Glomerular endothelial cell (primary cell): ENCODE measurements at places on chromosomes 11 and 22.

- DNase-seq = no peak
These were observed 273.5 kb upstream of the PLET1 start for GRCh38 chr11:112534208-112534607.

DNA sequence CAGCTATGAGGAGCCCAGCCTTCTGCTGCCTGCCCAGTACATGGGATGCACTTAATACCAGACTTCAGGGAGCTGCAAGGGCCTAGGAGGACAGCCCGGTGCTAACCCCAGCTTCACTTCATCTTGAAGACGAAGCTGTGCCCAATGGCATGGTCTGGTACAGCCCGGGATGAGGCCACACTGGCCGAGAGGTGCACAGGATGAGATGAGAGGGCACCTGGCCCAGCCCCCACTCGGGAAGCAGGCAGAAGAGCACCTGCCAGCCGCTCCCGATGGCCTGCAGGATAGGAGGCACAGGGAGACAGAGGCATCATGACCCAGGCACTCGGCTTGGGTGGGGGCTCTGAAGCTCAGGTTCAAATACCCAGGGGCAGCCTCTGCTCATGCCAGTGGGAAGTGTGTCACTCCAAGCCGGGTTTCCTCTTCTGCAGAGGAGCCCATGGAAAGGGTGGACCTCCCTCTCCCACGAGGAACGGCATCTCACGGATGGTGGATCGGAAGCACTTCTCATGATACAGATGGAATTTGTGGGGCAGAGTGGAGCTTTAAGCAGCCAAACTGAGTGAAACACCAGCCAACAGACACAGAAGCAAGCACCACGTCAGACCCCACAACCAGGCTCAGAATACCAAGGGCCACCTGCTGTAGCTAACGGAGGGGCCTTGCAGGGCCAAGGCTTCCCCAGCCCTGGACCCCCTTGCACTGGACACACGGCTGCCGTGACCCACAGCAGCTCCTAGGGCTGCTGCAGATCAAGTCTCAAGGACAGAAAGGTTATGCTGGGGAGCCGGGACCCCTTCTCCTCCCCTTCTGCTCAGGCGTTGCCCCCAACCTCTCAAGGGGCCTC is 875.2 kb downstream of the BRD1 start:
- DNase-seq = no peak

GRCh38 chr22:43152357-43153071 is 1.2 kb downstream of the TSPO start:
- DNase-seq = no peak

- no peak for DNase-seq
These were observed 5.0 kb downstream of the SLC5A1 start for GRCh38 chr22:32048069-32048468.

DNA sequence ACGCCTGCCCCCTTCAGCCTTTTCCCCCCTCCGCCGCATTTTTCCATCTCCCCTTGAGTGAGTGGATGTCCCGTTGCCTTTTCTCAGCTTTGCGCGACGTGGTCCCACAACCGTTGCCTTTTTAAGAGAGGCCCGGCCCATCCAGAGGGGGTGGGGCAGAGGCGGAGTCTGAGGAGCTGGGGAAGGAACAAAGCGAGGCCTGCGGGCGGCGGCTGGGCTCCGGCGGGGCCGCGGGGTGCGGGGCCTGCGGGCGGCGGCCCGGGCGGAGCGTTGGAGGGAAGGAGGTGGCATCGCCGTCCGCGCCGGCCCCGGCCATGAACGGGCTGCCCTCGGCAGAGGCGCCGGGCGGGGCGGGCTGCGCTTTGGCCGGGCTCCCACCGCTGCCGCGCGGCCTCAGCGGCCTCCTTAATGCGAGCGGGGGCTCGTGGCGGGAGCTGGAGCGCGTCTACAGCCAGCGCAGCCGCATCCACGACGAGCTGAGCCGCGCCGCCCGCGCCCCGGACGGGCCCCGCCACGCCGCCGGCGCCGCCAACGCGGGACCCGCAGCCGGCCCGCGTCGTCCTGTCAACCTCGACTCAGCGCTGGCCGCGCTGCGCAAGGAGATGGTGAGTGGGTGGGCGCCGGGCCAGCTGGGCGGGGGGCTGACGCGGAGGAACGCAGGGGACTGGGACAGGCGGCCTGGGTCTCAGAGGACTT is at the start of gene FAM89B:
Gene FAM89B, plus strand, starts transcription at position 183 of the 696 bp plus-strand sequence. Its CDS starts 132 bp downstream, at position 315.
- no peak for DNase-seq

DNA sequence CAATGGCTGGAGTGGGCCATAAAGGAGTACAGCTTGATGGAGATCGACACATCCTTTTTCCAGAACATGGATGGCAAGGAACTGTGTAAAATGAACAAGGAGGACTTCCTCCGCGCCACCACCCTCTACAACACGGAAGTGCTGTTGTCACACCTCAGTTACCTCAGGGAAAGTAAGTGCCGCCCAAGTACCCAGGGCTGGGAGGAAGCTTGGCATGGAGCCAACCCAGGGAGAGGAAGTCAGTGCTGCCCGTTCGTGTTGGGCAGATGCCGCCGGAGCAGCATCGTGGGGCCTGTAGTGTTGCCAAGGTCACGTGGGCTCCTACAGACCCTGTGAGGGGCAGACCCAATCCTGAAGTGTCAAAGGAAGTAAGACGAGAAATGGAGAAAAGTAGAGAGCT is 78.9 kb downstream of the FLI1 start:
- DNase-seq = no peak

GRCh38 chr11:131511794-131512193 is 141.4 kb downstream of the NTM start:
- no peak for DNase-seq

DNA sequence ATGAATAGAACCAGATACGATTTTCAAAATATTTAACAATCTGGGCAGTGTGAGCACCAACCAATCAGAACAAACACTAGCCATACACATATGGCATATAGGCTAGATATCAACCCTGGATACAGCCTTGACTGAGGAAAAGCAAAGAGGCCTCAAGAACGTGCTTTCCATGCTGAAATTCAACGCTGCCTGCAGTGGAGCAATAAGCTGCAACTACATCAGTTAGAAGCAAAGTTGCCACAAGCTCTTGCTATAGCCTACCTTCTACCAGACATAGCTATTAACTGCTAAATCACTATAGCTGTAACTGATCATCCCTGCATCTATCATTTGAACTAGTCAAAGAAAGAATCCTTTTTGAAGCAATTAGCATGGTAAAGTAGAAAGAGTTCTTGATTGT is 42.5 kb downstream of the DENND5A start:
- DNase-seq = no peak

DNA sequence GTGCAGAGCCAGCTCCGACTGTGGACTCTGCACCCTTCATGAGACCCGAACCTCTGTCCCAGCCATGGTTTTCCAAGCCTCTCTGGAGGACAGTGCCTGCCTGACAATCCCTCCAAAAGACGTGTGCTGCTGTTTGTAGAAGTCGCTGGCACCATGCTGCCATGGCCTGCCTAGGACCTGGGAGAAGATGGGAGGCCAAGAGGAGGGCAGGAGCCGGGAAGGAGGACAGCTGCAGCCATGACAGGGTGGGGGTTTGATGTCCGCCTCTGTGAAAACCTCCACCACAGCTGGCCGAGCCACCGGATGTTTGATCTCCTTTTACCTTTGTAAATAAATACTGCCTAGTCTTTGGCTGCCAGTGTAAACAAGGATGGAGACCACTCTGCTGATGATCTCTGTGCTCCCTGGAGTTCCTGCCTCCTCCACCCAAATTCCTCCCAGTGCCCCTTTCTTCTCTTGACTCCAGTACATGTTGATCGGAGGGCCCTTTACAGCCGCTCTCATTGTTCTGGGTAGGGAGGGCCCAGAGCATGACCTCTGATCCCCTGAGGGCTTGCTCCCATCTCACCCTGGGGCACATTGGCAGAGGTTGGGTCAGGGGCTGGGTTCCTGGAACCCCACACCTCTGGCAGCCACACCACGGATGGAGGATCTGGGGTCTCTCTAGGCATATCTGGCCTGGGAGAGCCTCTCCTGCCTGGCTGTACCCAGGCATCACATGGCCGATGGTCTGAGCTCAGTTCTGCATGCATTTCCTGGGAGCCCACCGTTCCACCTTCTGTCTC is 66.9 kb downstream of the BCR start:
- no peak for DNase-seq
